ENCODE measurements at places on chromosomes 6 and 20.

- DNase-seq = no peak
Observed at GRCh38 chr6:63975699-63976098, 340.1 kb downstream of the PHF3 start.

DNA sequence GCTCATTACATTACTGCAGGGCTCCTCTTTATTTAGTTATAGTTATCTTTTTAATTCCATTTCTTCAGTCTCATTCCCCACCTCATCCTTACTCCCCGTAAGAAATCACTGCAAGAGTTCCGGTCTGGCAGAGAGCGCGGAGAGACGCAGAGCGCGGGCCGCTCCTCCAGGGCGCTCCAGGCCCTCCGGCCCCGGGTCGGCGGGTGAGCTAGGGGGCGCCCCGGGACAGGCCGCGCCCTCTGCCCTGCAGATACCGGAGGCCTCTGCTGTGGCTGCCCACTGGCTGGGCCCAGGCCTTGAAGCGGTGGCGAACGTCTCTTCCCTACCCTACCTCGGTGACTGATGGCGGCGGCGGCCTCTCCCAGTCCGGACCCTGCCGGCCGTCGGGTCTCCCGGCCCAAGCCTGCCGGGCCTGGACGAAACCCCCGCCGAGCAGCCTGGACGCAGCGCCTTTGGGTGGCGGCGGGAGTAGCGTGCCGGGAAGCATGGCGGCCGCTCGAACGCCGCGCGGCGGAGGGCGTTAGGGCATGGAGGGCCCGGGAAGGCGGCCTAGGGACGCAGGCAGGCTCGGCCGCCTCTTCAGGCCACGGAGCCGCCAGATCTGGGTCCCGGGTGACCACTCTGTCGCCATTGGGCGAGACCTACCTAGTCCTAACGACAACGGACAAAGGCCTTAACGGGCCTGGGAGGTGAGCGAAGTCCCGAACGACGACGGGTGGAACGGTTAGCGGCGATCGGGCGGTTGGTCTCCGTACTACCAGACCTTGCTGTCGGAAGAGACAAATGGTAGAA lies 16.4 kb upstream of the HMGN4 start:
- DNase-seq = peak; percentile 51

DNA sequence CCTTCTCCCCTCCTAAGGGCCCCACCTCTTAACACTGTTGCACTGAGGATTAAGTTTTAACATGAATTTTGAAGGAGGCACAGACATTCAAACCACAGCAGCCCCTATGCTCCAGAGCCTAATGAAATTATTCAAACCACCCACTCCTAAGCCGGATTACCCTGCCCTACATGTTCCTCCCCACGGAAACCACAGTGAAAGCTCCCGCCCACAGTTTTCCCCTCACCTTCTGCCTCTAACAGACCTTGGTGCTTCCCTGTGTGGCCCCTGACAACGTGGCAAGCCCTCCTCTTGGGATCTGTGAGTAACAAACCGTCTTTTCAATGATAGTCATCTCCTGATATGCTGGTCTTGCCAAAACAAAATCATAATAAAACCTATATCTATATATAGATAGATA lies 74.8 kb downstream of the RIN2 start:
- no peak for DNase-seq

- no peak for DNase-seq
Observed at GRCh38 chr6:66970373-66970772, 1263.3 kb upstream of the EYS start.

DNA sequence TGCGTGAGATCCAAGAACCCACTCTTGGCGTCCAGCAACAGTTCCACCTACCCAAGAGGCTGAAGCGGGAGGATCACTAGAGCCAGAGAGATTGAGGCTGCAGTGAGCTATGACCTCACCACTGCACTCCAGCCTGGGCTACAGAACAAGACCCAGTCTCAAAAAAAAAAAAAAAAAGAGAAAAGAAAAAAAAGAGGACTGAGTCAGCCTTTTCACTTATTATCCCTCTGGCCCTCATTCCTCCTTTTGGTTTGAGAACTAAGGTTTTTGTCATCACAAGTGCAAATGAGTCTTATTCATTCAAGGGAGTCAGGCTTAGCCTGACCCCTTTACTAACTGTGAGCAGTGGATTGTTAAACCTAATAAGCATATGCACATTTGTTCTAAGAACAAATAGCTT lies 37.9 kb upstream of the JARID2 start:
- DNase-seq = no peak

- peak; percentile 38 for DNase-seq
Observed at GRCh38 chr6:32689531-32690501, 23.4 kb upstream of the HLA-DQB1 start.

GRCh38 chr6:53107091-53107490 lies 41.5 kb downstream of the GCM1 start:
- DNase-seq = no peak

DNA sequence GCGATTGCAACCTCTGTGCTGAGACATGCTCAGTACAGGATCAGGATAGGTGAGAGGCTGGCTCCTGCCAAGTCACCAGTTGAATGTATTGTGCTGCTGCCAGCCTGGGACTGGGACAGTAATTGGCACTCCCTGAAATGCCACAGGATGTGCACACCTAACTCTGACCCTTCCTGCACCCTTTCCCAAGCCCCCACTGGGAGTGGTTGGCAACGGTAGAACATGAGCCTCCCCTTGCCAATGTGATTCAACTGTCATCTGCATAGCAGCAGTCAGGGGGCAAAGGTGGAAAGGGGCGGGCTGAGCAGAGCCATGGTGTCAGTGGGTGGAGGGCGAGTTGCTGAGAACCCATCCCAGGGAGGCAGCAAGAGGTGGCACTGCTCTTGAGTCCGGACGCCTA lies 15.4 kb downstream of the SPINT3 start:
- no peak for DNase-seq

GRCh38 chr6:117481926-117482239 lies 591 bp upstream of the DCBLD1 start:
- DNase-seq = peak; percentile 31

GRCh38 chr20:34251619-34252018 lies 10.4 kb downstream of the ASIP start:
- no peak for DNase-seq

GRCh38 chr20:49610691-49611538 lies 43.0 kb upstream of the PTGIS start:
- peak; percentile 60 for DNase-seq

DNA sequence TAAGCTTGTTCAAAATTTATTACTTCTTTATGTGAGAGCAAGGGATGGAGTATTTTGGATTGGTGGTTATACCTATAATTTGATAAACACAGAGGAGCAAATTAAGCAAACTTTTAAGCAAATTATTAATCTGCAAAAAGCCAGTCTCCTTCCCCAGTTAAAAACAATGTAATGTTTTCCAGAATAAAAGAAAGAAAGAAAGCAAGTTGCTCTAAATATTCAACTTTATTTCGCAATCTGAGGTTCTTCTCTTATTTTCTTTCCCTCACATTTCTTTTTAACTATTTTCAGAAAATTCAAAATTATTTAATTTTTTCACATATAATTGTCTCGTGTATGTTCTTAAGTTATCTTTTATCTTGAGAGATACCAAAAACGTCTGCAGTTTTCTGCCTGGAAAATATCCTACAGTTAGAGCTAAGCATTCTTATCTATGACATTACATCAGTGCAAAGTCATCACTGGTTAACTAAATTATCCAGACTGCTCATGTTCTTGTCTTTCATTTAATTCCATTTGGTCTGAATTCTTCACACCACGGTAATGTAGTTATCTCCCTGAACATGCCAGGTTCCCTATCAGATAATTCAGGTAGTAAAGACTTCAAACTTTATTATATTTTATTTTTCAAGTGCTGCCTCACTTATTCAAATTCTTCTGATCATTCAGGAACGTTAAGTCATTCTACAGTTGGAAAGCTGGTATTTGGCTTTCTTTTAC lies 3.3 kb upstream of the CNKSR3 start:
- no peak for DNase-seq

GRCh38 chr6:155126727-155127439 lies 131.8 kb downstream of the TIAM2 start:
- no peak for DNase-seq

GRCh38 chr6:148307405-148307804 lies 35.2 kb upstream of the SASH1 start:
- no peak for DNase-seq

GRCh38 chr6:45433533-45434380 lies 56.0 kb upstream of the SUPT3H start:
- no peak for DNase-seq

- no peak for DNase-seq
Observed at GRCh38 chr6:129849456-129849855, 11.7 kb downstream of the TMEM244 start.

GRCh38 chr6:131692031-131692430 lies 9.2 kb downstream of the OR2A4 start:
- DNase-seq = no peak

GRCh38 chr6:141752677-141753076 lies 380.0 kb upstream of the GJE1 start:
- no peak for DNase-seq

- peak; percentile 22 for DNase-seq
Observed at GRCh38 chr6:24574809-24575208, 71.2 kb downstream of the KIAA0319 start.

DNA sequence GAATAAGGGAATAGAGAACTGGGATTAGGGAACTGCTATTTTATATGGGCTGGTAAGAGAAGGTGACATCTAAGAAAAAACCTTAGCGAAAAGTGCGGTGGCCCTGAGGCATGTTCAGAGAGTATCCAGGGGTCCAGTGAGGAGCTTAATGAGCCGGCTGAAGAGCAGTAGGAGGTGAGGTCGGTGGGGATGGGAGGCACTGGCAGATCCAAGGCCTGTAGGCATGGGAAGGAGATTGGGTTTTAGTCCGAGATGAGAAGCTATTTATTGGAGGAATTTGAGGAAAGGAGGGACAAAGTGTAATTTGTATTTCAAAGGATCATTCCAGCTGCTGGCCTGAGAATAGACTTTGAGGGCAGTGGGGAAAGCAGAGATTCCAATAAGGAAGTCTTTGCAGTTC lies 123.8 kb downstream of the QKI start:
- no peak for DNase-seq

- DNase-seq = no peak
Observed at GRCh38 chr20:61704661-61705060, 361.0 kb downstream of the TAF4 start.

DNA sequence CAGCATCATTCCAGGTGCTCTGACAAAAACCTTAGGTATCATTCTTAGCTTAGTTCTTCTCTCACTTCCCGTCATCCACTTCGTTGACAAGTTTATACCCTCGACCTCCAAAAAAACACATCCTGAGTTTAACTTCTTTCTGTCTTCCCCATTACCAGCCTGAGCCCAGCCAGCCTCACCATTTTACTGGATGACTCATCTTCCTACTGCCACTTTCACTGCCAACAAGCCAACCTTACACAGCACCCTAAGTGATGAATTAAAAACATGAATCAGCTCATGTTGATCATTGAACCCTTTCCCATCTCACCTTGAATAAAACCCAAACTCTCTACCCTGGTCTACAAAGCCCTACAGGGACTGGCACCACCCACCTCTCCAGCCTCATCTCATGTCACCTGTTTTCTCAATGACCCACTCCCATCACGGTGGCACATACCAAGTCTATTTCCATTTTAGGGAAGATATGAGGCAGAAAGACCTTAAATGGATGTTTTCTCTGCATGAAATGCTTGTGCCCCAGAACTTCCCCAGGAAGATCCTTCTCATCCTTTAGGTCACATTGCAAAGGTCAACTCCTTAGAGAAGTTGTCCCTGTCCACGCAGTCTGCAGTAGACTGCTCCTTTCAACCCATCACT lies 9.9 kb upstream of the UST start:
- no peak for DNase-seq

DNA sequence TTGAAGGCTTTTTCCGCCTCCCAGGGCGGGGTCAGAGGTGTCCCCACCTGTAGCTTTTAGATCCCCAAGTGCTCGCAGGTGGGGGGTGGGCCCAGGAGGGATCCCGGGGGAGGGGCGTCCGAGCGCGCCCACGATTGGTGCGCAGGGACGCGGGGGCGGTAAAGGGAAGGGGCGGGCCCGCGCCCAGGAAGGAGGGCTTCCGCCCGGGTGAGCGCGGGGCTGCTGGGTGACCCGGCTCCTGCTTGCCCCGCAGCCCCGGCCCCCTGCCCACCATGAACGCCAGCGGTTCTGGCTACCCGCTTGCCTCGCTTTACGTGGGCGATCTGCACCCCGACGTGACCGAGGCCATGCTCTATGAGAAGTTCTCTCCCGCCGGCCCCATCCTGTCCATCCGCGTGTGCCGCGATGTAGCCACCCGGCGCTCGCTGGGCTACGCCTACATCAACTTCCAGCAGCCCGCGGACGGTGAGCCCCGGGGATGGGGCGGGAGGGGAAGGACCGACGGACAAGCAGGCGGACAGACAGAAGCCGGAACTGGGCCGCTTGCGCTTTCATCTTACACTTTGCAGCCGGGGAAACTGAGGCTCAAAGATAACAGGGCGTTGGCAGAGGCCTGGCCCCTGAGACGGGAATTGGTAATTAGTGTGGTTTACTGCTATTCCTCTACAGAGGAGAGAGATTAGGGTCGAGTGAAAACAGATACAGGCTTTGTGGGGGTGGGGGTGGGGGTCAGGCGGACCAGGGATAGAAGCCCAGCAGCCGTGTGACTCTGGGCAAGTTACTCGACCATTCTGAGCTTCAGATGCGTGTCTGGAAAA lies at the start of gene PABPC1L:
TSS of gene PABPC1L (plus strand) at position 189 of the 818 bp plus-strand sequence. CDS start at position 273, 84 bp downstream.
- DNase-seq = no peak

DNA sequence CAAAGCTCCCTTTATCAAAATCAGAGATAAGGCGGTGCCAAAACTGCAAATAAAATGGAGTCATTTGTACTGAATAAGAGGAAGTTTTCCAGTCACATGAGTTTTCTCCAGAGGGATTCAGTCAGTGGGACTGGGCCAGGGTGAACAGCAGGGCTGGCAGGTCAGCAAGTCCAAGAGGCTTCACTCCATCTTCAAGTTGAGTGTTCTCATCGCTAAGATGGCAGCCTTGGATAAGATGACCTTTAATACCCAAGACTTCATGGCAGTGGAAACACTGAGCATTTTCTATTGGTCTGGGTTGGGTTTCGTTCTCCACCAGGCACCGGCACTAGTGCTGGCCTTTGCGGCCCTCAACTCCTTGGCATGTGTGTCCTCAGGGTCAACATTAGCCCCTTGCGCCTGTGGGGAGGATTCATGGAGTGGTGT lies 29.3 kb upstream of the IGF2R start:
- no peak for DNase-seq

DNA sequence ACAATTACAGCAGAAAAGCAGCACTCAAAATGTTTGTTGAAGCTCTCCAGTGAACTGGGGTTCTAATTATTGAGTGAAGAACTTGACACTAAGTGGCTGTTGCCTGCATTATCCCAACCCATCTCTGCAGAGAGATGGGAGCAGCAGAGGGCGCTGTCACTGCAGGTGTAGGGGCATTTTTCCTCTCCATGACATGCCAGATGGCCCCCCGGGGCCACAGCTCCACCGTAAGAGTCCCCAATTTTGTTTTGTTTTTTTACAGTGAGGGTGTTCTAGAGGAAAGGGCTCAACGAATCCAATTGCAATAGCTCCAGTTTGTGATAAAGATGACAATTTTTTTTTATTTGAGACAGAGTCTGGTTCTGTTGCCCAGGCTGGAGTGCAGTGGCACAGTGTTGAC lies 1.9 kb upstream of the FUCA2 start:
- DNase-seq = no peak

GRCh38 chr6:30007132-30007764 lies 53.8 kb upstream of the POLR1H start:
- DNase-seq = no peak

Measured in pons (tissue), 1 donor.